ENCODE measurements at places on chromosomes 3 and 15.

DNA sequence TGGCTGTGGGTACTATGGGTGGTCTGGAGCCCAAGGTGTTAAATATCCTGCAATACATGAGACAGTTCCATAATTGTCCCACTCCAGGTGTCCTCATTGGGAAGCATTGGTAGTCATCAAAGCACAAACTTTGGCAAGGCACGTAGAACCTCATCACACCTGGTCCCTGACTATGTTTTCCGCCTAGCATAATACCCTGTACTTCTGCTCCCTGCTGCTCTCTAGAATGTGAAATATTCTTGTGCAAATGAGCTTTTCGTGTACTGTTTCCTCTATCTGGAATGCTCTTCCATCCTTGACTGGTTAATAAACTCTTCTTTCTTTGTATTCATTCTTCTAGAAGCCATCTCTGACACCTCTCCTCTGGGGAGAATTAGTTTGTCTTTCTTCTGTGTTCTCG is 103.2 kb downstream of the EBLN2 start:
- no peak for DNase-seq

GRCh38 chr3:49434731-49435130 is 5.6 kb upstream of the NICN1 start:
- DNase-seq = no peak

- no peak for DNase-seq
Observed at GRCh38 chr15:57436961-57437360, 60.7 kb downstream of the CGNL1 start.

DNA sequence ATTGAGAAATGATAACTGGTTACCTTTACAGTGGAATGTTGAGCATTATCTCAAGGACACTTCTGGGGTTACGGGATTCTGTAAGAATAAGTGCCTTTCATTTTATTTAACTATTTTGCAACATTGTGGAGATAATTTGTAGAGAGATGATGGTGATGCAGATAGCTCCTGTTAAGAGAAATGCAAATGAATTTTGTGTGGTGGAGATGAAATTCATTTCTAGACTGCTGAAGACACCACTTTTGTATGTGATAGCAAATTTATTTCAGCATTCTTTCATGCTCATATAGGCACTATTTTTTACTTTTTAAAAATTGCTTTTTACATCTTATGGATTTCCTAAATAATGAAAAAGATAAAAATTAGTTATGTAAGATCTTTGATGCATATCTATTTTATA is 463.3 kb upstream of the CBLB start:
- no peak for DNase-seq
